ENCODE measurements at places on chromosomes 11 and 22.

DNA sequence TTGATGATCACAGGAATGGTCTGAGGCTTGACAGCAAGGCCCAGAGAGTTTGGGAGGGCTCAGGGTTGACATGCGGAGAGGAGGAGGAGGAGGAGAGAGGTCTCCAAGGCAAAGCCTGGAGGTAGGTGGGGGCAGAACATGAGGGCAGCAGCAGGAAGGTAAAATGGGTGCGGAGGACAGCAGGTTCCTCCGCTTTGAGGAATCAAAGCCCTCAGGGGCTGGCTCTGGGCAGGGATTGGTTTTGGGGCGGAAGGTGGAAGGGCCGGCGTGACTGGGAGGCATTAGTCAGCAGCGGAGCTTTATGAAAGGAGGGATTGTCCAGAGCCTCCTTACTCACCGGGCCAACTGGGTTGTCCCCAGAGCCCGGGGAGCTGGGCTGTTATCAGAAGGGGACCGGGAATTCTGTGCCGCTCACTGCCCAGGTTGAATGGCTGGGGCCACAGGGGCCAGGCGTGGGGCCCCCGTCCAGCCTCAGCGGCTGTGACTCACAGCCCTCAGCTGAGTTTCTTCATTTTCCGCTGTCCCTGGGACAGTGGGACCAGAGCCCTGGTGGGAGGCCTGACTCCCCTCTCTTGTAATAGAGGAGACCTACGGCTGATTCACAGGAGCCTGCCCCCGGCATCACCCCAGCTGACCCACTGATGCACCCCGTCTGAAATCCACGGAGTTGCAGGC is 36.2 kb downstream of the LIF start:
- no peak for DNase-seq

GRCh38 chr11:47591764-47592163 is 2.4 kb downstream of the C1QTNF4 start:
- DNase-seq, result no peak

- no peak for DNase-seq
These were observed 21.2 kb downstream of the GRAMD1B start for GRCh38 chr11:123451183-123451781.

- DNase-seq, result no peak
These were observed 2.3 kb upstream of the ARFGAP2 start for GRCh38 chr11:47178737-47179654.
